ENCODE measurements at places on chromosomes 12 and 14.
A peak's percentile ranks its signal among the peaks of the same experiment; 100 is the strongest.

DNA sequence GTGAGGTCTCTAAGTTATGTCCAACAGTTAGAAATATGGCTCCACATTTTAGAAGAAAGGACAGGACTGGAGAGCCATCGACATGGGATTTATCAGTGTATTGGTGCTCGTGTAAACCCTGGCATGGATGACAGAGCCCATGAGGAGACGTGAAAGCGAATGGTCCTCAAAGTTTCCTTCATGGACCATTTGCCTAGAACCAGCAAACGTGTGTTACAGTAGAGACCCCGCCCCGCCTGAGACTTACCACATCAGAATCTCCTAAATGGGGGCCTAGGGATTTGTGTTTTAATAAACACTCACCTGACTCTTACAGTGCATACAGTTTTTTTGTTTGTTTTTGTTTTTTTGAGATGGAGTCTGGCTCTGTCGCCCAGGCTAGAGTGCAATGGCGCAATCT lies 12.2 kb downstream of the EVL start:
- no peak for DNase-seq

- peak; percentile 1 for DNase-seq
These were observed 525 bp upstream of the FAR2 start for GRCh38 chr12:29148596-29148910.

GRCh38 chr12:7872566-7873319 lies at the start of gene SLC2A14:
Gene SLC2A14 (minus strand): TSS chr12:7872915. CDS start chr12:7869880, 3,035 bp downstream.
- DNase-seq: no peak

- no peak for DNase-seq
These were observed 110.4 kb downstream of the ESRRB start for GRCh38 chr14:76486251-76486743.

GRCh38 chr12:47360093-47360480 lies 280.3 kb upstream of the AMIGO2 start:
- no peak for DNase-seq

DNA sequence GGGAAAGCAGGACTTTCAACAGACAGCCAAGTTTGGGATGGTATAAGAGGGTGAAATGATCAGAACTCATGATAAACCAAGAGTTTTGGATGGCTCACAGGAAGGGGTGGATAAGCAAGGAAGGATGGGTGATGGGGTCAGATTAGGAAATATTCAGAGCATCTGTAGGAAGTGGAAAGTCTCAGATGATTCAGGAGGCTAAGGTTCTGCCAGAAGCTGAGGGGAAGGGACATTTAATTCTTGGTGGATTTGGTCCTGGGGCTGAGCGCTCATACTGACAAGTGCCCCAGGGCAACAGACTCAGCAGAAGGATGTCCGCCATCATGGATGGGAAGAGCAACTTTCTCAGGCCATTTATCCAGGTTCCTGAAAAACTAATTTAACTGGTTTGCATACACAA lies 28.4 kb upstream of the BDKRB2 start:
- peak; percentile 76 for DNase-seq

DNA sequence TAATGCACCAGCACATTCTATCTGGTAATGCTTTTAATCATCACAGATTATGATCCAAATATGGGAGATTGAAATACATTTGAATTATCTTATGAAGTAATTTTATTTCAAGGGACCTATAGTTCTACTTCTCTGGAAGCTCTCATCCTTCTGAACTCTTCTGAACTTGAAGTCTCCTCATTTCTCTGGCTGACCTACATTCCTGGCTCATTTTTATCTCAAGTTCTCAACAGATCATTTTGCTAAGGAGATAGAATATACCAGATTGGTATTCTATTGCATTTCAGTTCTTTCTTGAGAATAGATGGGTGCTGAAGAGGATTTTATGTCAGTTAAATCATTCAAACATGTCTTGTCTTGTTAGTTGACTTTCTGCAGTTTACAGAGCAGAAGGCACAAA lies 7.9 kb downstream of the HMGA2 start:
- no peak for DNase-seq

DNA sequence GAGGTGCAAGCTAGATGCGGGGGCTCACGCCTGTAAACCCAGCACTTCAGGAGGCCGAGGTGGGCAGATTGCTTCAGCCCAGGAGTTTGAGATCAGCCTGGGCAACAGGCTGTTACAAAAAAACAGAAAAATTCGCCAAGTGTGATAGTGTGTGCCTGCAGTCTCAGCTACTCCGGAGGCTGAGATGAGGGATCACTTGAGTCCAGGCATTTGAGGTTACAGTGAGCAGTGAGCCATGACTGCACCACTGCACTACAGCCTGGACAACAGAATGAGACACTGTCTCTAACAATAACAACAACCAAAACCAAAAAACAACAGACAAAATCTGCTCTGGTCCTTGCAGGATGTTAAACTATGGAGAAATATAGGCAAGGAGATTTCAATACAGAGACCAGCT lies 13.9 kb downstream of the BTBD7 start:
- peak; percentile 23 for DNase-seq

DNA sequence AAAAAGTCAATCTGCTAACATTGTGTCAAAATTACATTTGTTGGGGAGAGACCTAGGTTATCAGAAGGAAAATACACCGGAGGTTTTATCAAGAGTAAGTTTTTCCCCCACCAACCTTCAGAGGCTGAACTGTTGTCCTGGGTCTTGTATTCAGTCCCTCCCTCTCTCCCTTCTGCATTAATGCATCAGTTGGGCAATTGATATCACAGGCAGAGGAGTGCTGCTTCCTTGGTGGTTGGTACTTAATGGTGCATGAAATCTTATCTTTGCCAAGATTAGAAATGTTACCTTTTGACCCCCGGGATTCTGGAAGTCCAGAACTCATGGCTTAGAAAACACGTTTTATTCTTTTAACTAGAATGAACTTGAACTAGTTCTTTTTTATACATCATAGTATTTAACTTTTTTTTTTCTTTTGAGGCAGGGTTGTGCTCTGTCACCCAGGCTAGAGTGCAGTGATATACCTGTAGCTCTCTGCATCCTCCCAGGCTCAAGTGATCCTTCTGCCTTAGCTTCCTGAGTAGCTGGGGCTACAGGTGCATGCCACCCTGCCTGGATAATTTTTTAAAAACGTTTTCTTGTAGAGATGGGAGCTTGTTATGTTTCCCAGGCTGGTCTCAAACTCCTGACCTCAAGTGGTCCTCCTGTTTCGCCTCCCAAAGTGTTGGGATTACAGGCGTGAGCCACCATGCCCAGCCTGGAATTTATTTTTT lies 4.9 kb downstream of the PCBP2 start:
- DNase-seq: no peak

DNA sequence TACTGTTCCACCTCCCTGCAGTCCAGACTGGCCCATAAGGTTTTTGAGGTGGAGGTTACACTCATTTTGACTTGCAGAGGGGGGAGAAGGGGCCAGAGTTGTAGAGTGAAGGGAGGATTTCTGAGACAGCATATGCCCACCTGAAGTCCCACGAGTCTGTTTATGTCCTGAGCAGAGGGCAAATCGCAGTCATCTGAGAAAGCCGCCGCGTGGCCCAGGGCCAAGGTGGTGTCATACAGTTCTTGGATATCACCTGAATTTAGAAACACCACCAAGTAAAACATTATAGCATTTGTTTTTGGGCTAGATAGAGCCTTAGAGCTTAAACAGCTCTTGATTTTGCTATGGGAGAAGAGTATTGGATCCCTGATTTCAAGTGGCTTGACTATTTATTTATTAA lies 30.9 kb downstream of the TDG start:
- DNase-seq: no peak

- peak; percentile 99 for DNase-seq
These were observed 37.7 kb upstream of the TXNRD1 start for GRCh38 chr12:104177663-104178501.

GRCh38 chr12:53232646-53233461 lies 845 bp upstream of the RARG start:
- DNase-seq: peak; percentile 56

GRCh38 chr12:55445357-55445756 lies 1.5 kb downstream of the OR6C2 start:
- no peak for DNase-seq

- DNase-seq: no peak
These were observed 178.1 kb upstream of the ARHGAP5 start for GRCh38 chr14:31898838-31899528.

- no peak for DNase-seq
These were observed 4.5 kb upstream of the NANOG start for GRCh38 chr12:7784701-7785100.

DNA sequence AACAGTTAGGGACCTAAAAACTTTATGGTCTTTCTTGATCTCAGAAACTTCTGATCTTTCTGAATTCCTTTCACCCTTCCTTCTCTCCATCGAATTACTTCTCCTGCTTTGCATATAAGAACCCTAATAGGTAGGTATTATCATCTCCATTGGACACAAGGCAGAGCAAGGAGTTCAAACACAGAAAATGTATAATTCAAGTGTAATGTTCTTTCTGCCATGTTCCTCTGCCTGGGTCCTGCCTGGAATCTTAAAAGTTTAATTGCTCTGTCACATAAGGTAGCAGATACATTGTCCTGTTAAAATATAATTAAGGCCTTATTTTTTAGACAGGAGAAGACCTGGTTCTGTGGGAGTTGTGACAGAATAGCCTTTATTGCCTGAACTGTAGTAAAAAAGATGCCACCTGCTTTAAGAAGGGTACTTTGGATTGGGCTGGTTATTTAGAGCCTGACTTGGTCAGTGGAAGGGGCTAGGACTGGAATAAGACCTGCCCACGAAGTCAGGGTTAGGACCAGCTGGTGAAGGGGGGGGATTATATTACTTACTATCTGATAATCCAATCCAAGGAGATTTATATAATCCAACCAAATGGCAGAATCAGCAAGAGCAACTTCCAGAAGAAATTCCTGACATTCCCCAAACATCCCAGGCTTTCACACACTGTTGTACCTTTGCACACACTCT lies 10.4 kb downstream of the G2E3 start:
- DNase-seq: peak; percentile 29

- DNase-seq: peak; percentile 68
These were observed 13.7 kb downstream of the POMT2 start for GRCh38 chr14:77306851-77307496.

- no peak for DNase-seq
These were observed 211.8 kb downstream of the PPM1H start for GRCh38 chr12:62722971-62723680.

DNA sequence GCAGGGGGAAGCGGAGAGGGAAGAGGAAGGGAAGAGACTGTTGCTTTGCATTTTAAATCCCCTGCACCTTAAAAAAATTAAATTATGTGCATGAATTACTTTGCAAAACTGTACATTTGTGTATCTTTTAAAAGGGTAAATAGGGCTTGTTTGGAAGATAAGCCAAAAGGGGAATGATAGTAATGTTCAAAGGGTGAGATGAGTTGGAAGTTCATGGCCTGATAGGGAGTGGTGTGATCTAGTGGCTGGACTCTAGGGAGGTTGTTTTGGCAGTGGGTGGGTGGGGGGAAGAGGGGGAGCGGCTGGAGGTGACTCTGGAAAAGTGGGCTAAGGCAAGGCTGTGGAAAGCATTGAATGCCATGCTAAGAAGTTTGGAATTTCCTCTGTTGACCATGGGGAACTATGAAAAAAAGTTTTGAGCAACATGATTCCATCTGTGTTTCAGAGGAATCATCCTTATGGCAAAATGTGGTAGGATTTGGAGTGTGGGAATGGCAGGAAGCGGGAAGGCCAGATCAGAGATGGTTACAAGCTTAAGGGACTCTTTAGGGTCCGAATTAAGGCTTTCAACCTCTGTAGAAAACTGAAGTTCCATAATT lies 25.5 kb upstream of the EMP1 start:
- DNase-seq: peak; percentile 68

- no peak for DNase-seq
These were observed 325.1 kb downstream of the DAD1 start for GRCh38 chr14:22263961-22264360.

Data from AG10803 (cell line).